ENCODE measurements at places on chromosomes 1 and 21.

DNA sequence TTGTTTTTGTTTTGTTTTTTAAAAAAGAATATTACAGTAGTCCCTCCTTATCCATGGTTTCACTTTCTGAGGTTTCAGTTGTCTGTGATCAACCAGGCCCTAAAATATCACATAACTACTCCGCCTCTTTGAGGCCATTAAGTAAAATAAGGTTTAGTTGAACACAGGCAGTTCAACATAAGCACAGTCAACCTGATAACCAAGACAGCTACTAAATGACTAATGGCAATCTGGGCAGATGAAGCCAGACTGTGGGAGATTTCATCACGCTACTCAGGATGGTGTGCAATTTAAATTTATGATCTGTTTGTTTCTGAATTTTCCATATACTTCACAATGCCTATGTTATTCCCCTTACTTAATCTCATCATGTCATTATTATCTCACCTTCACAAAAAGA is 30.1 kb downstream of the LDLRAD1 start:
- no peak for DNase-seq

GRCh38 chr21:42317826-42318746 is 2.9 kb upstream of the TFF3 start:
- peak; percentile 19 for DNase-seq

GRCh38 chr1:157803851-157804250 is 16.1 kb downstream of the FCRL1 start:
- DNase-seq: no peak

GRCh38 chr21:34017039-34017961 is 56.1 kb upstream of the MRPS6 start:
- peak; percentile 79 for DNase-seq

DNA sequence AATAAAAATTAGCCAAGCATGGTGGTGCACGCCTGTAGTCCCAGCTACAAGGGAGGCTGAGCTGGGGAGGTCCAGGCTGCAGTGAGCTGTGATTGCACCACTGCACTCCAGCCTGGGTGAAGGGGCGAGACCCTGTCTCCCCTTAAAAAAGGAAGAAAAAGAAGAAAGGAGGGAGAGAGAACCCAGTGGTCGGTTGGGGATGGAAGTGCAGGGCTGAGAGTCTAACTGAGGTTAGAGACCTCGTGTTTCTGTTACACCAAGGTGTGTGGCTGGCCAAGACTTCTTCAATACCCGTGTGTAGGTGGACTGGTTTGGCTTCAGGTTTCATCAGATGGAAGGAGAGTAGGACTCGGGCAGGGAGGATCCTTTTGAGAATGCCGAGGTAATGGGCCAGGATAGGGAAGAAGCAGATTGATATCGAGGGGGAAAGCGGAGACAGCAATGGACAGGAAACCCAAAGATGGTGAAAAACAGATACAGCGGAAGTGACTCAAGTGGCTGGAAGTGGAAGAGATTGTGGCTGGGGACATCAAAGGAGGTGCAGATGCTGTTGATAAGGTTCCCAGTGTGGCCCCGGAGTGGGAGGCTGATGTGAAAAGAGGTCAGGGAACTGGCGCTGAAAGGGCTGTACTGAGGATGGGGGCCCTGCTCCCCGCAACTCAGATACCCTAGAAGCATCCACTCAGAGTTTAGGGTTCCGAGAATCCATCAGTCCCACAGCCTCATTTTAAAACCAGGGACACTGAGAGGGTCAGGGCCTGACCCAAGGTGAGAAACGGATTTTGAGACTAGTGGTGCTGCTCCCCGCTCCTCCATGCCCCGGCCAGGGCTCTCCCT is 681 bp upstream of the UBXN10 start:
- no peak for DNase-seq

Measured in NCI-H2171 (cell line).